ENCODE measurements at places on chromosomes 3 and 15.

- DNase-seq, result peak; percentile 84
Observed at GRCh38 chr15:74799856-74800558, 12.6 kb upstream of the LMAN1L start.

GRCh38 chr3:65935724-65936123 is 103.0 kb downstream of the MAGI1 start:
- DNase-seq, result no peak

DNA sequence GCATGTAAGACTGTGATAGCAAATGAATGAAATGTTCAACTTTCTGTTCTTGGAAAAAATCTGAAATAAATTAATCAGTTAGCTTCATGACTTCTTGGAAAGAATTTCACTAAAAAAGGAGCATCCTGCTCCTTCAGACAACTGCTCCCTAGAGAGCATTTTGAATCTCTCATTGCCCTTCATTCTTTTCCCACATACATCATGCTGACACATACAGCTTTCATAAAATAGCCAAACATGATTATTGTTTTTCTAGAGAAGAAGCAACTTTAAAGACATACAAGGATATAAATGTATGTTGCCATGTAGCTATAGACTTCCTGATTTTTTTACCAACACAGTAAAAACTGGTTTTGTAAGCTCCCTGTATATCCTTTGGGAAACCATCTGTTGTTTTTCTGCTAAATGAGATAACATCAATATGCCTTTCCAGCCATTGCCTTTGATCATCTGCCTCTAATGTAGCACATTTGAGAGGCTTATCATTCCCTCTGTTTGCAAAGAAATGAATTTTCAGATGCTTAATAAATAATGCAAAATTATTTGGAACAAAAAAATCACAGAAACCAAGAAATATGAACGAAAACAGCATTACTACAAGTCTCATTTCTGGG is 248.2 kb upstream of the GPR149 start:
- DNase-seq, result no peak

- DNase-seq, result no peak
Observed at GRCh38 chr3:126128504-126129397, 44.8 kb upstream of the SLC41A3 start.

DNA sequence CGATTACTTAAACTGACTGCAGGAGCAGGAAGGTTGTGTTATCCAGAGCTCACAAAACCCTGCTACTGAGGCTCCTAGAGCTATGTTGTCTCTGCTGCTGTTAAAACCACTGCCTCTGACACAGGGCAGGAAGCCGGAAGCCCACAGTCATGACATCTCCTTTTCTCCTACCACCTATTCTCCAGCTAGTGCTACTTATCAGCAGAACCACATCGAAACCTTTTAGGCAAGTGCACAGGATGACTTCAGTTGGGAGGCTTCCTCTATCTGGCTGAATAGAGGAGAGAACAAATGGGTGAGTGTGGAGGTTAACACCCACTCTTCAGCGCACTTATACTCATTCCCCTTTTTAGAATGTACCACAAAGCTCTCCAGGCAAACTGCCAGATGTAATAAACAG is 638.0 kb downstream of the OTOL1 start:
- DNase-seq, result no peak

DNA sequence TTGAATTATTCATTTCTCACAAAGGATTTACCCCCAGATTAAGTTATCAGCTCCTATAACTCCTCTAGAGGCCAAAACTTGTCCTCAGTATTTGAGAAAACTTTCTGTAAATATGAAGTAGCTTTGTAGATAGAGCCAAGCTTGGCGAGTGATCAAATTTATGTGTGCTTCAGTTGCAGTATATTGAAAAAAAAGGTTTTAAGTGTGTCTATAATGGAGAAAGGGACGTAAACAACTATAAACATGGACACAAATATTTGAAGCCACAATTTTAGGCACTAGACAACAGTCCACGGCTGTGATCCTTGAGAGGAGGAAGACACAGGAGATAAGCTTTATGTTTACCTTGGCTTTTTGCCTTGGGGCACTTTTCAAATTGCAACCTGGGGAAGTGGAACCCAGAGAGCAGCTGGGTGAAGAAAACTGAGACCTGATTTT is 118.7 kb downstream of the THRB start:
- DNase-seq, result no peak

- no peak for DNase-seq
Observed at GRCh38 chr3:53589806-53590205, 95.4 kb downstream of the CACNA1D start.

GRCh38 chr15:83897037-83897436 is 243.1 kb downstream of the ADAMTSL3 start:
- DNase-seq, result no peak

GRCh38 chr3:134320749-134321148 is 53.5 kb downstream of the AMOTL2 start:
- peak; percentile 52 for DNase-seq

GRCh38 chr15:101122266-101122665 is 129.6 kb downstream of the CHSY1 start:
- DNase-seq, result no peak

DNA sequence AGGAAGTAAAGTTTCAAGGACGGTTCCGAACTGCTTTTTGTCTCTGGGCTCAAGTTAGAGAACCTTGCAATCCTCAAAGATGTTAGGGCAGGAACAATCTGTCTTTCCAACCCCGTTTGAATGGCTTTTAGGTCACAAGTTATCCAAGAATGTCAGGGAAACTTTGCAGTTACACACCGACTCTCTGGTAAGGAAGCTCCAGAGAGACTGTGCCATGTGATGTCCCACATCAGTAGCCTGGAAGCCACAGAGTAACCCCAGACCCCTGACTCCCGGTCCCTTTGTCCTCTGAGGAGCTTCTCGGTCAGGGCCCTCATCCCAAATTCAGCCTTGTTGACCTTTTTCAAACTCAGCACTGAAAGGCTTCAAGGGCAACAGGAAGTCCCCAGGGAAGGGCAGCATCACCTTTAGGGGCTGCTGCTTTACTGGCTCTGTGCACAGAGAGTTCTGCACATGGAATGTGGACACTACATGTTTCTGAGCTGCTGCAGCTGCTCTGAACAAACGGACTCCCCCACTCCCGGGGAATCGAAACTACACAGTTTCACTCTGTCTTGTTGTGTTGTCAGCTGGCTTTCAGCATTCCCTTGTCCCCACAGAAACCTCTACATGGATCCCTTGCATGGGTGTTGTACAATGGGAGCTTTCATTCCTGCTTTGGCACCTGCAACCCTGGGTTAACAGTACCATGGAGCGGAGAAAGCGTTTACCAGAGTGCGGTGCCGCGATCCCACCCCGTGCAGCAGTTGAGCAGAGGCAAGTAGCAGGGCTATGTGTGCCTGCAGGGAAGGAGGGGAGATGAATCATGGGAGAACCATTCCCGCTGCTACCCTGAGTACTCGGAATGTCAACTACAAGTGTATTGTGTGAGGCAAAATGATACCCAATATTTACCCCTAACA is 408.2 kb upstream of the THBS1 start:
- DNase-seq, result no peak

DNA sequence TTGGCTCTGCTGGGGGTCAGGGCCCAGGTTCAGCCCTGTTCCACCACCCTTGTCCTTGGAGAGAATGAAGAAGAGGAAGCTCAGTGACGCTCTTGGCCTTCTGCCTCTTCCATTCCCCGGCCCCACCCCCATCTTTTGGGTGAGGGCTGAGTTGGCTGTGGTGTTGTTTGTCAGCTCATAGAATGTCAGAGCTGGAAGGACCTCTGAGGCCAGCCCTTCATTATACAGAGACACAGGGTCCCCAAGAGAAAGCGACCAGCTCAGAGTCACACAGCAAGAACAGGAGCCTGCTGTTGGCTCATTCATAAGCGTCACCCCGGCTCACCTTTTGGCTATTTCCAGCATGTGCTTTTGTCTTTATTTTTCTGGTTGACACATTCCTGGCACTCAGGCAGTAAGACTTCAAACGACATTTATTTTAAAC is 68.2 kb downstream of the AAGAB start:
- no peak for DNase-seq
